ENCODE measurements at places on chromosomes 7 and 10.

DNA sequence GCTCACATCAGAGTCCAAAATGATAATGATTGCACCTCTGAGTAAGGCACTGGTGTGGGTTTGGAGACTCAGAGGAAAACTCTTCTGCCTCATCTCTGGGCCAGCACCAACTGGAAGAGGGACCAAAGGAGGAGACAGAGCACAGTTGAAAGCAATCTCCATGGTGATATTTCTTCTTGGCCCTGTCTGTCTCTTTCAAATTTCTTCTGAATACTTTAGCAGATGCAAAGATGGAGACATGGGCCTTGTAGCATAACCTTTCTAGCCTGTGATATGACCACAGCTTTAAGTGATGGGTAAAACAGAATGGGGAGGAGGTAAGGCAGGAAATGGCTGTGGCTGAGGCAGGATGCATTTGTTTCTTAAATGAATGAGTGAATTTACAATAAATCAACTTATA is 12.2 kb upstream of the GIMAP7 start:
- no peak for DNase-seq

DNA sequence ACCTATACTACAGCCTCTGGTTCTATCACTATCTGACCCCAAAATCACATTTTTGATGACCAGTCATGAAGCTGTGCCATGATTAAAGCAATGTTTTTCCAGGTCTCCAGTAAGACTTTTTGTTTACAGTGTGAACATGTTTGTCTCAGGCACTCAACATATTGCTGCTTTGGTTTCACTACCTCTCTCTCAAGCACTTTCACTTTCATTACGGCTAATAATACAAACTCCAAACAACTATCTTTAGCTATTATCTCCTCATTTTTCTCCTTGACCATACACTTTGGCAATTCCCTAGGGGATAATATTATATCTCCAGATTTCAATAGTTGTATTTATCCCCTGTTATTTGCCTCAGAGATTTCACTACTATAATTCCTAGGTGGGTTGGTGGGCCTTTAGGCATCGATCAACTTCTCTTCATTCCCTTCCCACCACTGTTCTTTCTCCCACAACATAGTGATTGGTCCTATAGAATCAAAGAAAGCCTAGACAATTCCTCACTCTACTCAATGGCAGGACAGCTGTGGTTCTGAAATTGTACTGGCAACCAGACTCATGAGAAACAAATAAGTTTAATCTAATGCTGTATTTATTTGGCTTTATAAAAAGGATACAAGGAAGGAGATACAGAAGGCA is 261.4 kb upstream of the ZWINT start:
- no peak for DNase-seq

- DNase-seq: no peak
Measured at GRCh38 chr10:128574581-128575210, 448.5 kb upstream of the MKI67 start.

GRCh38 chr7:151503902-151504714 is 15.6 kb downstream of the RHEB start:
- no peak for DNase-seq

- DNase-seq: no peak
Measured at GRCh38 chr7:157411580-157411979, 74.8 kb downstream of the DNAJB6 start.

- DNase-seq: no peak
Measured at GRCh38 chr7:45138433-45139267, 18.9 kb upstream of the RAMP3 start.

DNA sequence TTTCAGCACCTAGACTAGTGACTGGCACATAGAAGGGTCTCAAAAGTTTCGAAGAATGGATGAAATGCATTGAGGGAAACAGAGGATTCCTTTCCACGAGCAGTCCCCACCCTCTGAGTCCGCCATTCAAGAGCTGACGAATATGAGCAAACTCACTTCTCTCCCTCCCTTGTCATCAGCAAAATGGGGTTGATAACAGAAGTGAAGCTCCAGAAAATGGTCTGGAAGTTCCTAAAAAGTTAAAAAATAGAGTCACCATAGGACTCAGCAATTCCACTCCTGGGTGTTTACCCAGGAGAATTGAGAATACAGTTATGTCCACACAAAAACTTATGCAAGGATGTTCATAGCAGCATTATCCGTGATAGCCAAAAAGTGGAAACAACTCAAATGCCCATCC is 25.0 kb upstream of the SRGN start:
- DNase-seq: no peak

- DNase-seq: no peak
Measured at GRCh38 chr7:127726476-127726875, 74.5 kb downstream of the SND1 start.

- DNase-seq: no peak
Measured at GRCh38 chr10:78260680-78261079, 227.0 kb downstream of the RPS24 start.
